ENCODE measurements at places on chromosomes 13 and 19. TPM values are rescaled to one million over a fixed set of nuclear protein-coding genes. Genes with fewer than 3 reads are reported as not detected.

The EDNRB gene
- 17.8 TPM for total RNA-seq

The FUZ gene
- total RNA-seq: 18.1 TPM

The CGB8 gene
- total RNA-seq: not detected

The IGFL3 gene
- total RNA-seq: not detected

The ZSWIM4 gene
- total RNA-seq: 12.1 TPM

The ZNF570 gene
- 8.8 TPM for total RNA-seq

The CD70 gene
- total RNA-seq: not detected

The PTPRS gene
- 113 TPM for total RNA-seq

The PROSER1 gene
- total RNA-seq: 22.4 TPM

All from aorta (tissue), 5 donors.